T follicular helper cell (primary cell): ENCODE measurements at places on chromosomes 2 and 18.
A peak's percentile ranks its signal among the peaks of the same experiment; 100 is the strongest.

DNA sequence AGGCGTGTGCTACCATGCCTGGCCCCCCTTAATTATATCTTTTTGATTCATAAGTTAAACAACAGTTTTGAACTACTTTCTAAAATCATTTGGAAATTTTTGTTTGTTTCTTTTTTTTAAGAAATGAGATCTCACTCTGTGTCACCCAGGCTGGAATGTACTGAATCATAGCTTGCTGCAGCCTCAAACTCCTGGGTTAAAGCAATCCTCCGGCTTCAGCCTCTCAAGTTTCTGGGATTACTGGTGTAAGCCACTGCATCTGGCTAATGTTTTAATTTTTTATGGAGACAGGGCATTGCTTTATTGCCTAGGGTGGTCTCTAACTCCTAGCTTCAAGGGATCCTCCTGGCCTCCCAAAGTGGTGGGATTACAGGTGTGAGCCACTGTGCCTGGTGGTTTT, 71.5 kb downstream of the BABAM2 start:
- no peak for DNase-seq

GRCh38 chr18:8373486-8373885, 235.8 kb upstream of the RAB12 start:
- DNase-seq, result no peak

DNA sequence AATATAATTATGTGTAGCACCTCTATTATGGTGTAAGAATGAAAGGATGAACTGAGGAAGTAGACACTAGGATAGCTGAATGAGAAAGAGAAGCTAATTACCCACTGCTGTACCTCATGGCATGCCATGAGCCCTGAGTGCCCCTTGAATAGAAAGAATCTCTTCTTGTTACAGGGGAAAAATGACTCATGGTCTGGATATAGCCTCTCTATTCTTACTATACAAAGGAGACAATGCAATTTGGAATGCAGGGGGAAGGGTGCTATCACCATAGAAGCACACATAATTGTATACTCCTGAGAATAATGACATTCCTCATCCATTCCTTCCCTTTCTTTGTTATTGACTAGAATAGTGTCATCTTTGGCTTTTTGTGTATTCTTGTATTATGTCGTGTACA, 385.2 kb downstream of the CDH7 start:
- DNase-seq, result no peak

- no peak for DNase-seq
Measured at GRCh38 chr2:238874330-238875050, 26.6 kb downstream of the TWIST2 start.

DNA sequence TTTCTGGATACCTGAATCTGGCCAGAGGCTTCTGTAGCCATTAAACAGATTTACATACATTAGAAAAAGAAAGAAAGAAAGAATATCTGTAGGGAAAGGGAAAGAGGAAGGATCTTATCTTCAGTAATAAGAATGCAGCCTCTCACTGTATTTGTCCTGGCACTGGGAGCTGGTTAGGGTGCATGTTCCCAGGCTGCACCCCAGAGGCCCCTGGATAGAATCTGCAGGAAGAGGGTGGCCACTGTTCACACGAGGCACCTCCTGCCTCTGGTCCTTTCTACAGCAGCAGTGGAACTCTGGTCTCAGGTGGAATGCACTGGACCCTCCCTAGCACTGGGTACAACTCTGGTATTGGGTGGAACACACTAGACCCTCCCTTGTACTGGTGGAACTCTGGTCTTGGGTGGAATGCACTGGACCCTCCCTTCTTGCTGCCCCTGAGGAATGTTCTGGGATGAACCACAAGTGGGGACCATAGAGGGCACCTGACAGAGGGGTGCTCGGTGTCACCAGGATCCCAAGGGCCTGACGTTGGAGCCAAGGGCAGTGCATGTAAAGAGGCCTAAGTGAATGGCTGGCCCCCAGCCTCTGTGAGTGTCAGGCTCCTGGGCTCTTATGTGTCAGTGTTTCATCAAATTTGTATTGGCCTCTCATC, 27.4 kb upstream of the PXDN start:
- no peak for DNase-seq

DNA sequence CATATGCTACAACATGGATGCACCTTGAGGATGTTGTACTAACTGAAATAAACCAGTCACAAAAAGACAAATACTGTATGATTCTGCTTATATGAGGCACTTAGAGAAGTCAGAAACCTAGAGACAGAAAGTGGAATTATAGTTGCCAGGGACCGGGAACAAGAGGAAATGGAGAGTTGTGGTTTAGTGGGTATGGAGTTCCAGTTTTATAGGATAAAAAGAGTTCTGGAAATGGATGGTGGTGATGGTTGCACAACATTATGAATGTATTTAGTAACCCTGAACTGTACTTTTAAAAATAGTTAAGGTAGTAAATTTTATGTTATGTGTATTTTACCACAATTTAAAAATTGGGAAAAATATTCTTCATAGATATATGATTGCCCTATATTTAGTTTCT, 97.7 kb downstream of the DPP4 start:
- no peak for DNase-seq

DNA sequence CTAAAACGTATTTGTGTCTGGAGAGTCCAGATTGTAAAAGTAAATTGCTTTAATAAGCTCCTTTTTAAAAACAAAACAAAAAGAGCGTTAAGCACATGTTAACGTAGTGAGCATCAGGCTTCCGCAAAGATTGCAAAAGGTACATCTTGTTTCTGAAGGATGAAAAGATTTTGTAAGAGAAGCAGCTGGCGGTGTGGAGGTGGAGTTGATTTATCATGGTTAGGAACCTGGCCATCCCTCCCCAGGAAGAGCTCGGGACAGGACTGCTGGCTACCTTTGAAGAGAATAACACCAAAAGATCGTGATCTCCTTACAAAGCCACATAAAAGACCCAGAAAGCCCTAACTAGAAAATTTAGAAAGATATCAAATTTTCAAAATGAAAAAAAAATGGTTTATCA, 132.2 kb downstream of the DNER start:
- DNase-seq, result no peak

GRCh38 chr2:54895730-54896129, 154.5 kb downstream of the RTN4 start:
- no peak for DNase-seq

- no peak for DNase-seq
Measured at GRCh38 chr2:122451040-122451439, 695.6 kb downstream of the TSN start.

DNA sequence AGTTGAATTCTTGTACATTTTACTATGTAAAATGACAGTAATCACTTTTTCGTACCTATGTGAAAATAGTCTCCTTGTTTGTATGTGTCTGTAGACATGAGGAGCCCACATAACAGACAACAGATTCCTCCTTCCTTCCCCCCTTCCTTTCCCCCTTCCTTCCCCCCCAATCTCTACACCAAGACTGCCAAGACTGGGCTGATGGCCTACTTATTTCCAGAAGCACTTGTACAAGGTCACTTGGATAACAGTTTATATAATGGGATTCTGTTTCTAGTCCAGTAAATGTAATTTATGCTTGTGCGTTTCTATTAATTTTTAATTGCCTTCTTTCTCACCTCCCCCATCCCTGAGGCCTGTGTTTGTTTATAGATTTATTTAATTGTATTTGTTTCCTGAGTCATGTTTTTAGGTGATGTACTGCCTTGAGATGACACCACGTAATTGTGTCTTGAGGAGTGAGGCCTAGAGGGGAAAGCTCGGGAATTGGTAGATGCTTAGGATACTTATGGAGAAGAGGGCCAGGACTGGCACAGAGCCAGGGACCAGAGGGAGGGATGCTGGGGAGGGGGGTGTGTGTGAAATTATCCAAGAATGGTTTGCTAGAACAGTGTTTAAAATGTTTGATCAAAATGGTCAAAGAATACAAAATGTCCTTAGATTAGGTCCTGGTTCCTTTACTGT, 12.3 kb downstream of the B3GNT2 start:
- no peak for DNase-seq

GRCh38 chr18:22185273-22185672, 15.9 kb downstream of the GATA6 start:
- DNase-seq, result no peak

DNA sequence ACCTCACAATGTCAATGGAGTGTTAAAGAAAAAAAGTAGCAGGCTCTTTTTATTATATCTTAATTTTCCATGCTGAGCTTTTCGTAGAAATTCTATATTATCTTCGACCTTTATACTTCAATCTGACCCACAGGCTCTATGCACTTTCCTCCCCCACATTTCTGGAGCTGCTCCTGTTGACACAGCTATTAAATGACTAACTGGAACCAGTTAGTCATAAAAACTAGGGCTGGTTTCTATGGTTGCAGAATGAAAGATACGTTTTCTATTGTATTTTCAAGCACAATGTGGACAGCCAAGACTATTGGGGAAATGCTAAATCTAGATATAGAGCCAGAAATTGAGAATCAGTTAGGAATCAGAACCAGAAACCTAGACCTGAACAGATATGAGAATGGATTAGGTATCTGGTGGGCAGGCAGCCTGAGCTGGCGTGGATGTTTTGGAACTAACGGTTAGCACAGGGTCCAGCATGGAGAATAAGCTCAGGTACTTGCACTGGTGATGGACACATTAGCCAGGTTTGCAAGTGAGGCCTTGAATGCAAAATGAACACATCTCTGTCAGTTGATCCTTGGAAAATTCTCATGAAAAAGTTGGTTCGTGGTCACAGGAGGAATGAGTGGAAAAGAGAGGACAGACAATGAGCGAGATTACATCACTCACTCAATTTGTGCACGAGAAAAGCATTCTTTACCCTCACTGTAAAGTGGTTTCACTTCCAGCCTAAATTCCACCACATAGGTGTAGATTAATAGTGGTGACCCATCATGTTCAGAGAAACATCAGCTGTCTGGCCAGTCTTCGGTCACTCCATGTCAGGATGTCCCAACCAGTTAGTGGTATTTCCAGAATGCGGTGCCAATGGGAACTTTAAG, 144.6 kb upstream of the EPHA4 start:
- no peak for DNase-seq

- DNase-seq, result no peak
Measured at GRCh38 chr2:160289126-160289525, 89.1 kb upstream of the ITGB6 start.

DNA sequence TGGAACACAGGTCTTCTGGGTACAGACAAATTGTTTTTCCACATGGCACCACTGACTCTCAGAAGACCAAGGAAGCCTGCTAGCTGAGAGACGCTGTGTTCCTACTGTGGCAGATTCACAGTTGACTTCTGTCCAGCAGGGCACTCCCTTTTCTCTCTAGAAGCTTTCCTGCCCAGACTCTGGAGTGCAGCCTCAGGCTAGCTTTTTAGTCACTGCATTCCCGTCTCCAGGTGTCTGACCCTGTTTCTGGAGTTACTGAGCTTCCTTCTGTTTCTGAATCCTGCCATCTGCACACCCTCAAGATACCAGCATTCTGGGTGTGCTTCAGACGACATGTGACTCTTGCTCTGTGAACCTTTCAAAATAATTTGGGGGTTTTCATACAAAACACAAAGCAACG, 125.1 kb downstream of the TMEM200C start:
- no peak for DNase-seq

- DNase-seq, result no peak
Measured at GRCh38 chr2:212423089-212423488, 115.5 kb downstream of the ERBB4 start.

GRCh38 chr18:31206787-31207381, 44.2 kb upstream of the DSC1 start:
- no peak for DNase-seq

GRCh38 chr2:46521215-46521683, 41.9 kb downstream of the TMEM247 start:
- DNase-seq, result no peak

GRCh38 chr2:65380255-65380654, 52.1 kb downstream of the SPRED2 start:
- no peak for DNase-seq

DNA sequence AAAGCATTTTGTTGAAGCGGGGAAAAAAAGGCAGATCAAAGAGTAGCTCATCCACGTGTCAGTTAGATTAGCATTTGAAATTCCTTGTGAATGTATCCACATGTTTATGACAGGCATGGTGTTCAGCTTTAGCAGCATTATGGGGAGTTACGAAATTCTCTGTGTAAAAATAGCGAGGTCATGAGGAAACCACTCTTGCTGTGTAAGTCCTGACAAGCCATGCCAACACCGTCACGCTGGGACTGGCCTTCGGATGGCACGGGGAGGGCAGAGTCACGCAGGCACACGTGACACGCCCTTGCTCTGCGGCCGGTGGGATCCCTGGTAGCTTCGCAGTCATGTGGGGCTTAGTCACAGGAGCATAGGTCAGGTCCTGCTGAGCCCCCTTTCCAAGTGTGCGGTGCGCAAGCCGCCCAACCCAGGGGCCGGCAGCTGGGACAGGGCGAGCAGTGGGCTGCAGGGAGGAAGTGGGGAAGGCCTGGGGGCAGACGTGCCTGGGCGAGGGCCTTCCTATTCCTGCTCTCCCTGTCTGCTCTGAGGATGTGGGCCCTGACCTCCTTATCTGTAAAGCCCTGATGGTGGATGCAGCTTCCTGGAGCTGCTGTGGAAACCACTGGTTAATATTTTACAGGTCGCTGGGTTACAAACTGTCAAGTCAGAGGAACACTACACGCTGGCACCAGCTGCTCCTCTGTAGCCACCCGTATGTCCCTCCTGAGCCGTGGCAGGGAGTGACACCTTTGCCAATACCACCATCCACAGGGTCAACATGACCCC, 18.0 kb downstream of the MBP start:
- no peak for DNase-seq

DNA sequence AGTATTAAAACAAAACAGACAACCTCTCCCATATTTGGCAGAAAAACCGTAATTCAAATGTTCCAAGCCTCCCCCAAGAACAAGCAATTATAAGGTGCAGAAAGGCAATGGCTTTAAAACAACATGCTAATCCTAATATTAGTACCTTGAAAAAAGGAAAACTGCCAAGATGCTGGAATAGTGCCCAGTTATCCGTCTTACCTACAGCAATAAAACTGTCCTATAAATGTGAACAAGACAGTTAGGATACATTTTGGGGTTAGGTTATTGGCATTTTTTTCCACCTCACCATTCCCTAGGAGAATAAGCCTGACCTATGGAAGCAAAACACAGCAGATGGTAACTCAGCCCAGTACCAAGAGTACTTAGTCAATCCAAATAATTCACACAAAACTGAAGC, 83.2 kb downstream of the TCF4 start:
- no peak for DNase-seq

- DNase-seq, result peak; percentile 53
Measured at GRCh38 chr2:98761267-98761781, 30.4 kb upstream of the MGAT4A start.

GRCh38 chr2:60844105-60844504, 37.3 kb upstream of the REL start:
- DNase-seq, result no peak

DNA sequence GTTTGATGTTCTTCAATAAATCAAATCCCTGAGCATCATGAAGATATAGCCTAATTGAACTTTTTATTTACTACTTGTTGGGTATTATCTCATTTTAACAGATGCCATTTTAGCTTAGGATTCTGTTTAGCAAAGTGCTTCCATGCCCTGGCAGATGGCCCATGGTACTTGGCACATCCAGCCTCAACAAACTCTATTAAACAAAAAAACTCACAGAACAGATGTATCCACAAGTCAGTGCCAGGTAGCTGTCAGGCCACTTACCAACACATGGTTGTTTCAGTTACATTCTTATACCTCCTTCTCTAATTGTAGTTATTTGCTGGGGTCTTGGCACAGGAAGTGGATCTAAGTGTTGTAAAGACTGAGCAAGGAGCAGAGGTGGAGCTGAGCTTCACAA, 29.6 kb downstream of the GAD1 start:
- no peak for DNase-seq

GRCh38 chr2:221254299-221254698, 317.8 kb downstream of the EPHA4 start:
- no peak for DNase-seq
